A673 (cell line): ENCODE measurements at places on chromosomes 2 and 18. TPM values are rescaled to one million over a fixed set of nuclear protein-coding genes. Genes with fewer than 3 reads are reported as not detected.

- no peak for DNase-seq
Observed at GRCh38 chr2:76323381-76323780, 612.7 kb upstream of the GCFC2 start.

The EGR4 gene
- 1.9 and 2.0 TPM in 2 replicates for total RNA-seq

The DBI gene
- total RNA-seq: 215 and 230 TPM in 2 replicates

The UGT1A4 gene
- 0.11 TPM in 1 of 2 replicates, not detected in the other for total RNA-seq

- no peak for DNase-seq
Observed at GRCh38 chr2:222080141-222080540, 218.7 kb downstream of the PAX3 start.

DNA sequence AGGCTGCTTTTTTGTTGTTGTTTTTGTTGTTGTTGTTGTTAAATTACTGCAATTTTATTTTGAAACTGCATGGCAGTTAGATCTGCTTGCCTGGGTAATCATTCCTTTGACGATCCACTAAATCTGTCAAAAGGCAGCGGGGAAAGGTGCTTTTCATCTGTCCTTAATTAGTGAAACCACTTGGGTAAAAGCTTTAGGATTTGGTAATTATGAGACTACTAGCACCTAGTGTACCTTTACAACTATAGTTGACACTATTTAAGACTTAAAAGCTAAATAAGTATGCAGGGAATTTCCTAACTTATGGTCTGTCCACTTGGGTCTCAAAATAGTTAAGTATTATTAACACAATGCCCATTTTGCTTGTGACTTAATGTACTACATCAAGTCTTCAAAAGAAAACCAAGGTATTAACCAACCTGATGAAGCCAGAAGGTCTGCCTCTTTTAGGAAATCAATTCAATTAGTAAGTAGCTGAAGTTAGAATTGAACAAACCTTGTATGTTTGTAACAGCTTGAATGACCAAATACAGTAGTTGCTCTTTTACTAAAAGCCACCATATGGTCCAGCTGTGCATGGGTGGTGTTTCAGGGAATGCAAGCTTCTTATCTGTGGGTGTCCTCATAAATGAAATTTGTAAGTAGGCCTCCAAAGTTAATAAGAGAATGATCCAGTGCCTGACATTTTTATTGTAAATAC is 44.8 kb downstream of the NAB1 start:
- no peak for DNase-seq

DNA sequence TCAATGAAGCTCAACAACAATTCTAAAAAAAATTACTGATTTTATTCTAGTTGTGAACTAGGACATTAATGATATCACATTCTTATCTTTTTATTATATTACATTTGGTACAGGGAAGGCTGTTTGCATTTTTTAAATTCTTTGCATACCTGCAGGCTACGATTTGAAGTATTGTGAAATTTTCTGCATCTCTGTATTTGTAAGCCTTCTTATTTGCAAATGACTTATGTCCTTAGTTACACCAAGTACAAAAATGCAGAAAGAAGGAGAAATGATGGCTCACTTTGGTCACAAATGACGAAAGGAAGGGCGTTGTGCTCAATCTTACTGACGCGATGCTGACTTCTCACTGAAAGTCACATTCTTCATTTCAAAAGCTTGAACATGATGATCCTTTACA is 227.5 kb upstream of the SOX11 start:
- no peak for DNase-seq

The IL37 gene
- not detected in 2 replicates for total RNA-seq
